ENCODE measurements at places on chromosomes 2 and 18. TPM values are rescaled to one million over a fixed set of nuclear protein-coding genes. Genes with fewer than 3 reads are reported as not detected.

DNA sequence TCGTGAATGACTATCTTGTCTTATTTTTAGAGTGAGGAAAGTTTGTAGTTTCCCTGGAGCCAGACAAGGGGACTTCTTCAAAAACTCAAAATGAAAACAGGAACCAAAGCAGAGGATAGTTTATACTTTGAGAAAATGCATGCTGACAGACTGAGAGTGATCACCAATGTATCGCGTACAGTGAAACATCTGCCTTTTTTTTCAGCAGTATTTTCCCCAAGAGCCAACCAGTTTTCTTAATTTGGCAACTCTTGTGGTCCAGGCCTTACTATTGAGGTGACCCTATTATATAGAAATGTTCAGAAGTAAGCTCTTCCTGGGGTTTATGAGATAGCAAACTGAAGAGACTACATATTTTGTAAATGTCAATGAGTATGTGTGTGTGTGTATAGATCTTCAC lies 153.7 kb upstream of the VRK2 start:
- no peak for DNase-seq

RAB31 gene
- 30.5 TPM for polyA plus RNA-seq

DNA sequence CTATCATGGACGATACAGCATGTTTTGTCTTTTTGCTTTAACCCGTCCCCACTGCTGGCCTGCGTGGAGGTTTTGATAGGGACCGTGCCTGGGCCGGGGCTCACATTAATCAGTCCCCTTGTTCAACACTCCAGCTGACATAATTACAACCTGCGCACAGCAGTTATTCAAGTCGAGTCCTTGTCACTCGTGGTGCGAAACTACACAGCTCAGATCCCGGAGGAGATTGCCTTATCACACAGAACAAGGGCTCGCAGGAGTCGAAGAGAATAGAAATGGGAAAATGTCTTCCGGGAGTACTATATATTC lies 304.4 kb downstream of the ZNF407 start:
- DNase-seq = no peak

GRCh38 chr2:241267249-241268067 lies 48.0 kb downstream of the HDLBP start:
- DNase-seq = no peak

DNA sequence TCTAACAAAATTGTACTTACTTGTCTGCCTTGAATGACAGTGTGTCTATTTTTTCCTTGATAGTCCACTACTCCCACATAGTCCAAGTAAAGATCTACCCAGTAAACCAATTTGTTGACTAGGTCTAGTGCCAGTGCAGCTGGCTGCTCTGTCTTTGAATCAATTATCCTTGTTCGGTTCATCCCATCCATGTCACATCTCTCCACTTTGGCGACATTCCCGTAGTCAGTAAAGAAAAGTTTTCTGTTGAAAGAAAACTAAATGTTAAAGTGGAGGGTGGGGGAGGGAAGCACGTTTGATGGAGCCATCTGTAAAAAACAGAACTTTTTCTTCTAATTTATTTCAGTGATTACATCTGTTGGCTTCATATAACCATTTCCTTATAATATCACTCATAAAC lies 1068.8 kb downstream of the LRP1B start:
- DNase-seq = no peak

- DNase-seq = no peak
These were observed 51.3 kb downstream of the BCL11A start for GRCh38 chr2:60502144-60502543.

ITGB6 gene
- polyA plus RNA-seq = 0.01 TPM

DNA sequence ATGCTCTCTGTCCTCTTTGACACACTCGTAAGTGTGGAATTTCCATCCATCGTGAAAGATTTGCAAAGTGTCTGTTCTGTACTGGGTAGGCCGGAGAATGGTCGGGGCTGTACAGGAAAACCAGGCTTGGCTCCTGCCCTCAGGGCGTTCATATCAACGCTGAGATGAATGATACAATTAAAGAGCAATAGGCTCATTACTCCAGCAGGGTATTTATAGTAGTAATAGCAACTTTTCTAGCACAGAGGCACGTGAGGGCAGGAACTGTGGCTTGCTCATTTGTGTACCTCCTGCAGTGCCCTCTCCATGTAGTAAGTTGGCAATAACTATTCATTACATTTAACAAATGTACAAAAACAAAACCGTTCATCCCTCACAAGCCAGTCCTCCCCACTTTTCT lies 5.3 kb upstream of the NCK2 start:
- no peak for DNase-seq

DNA sequence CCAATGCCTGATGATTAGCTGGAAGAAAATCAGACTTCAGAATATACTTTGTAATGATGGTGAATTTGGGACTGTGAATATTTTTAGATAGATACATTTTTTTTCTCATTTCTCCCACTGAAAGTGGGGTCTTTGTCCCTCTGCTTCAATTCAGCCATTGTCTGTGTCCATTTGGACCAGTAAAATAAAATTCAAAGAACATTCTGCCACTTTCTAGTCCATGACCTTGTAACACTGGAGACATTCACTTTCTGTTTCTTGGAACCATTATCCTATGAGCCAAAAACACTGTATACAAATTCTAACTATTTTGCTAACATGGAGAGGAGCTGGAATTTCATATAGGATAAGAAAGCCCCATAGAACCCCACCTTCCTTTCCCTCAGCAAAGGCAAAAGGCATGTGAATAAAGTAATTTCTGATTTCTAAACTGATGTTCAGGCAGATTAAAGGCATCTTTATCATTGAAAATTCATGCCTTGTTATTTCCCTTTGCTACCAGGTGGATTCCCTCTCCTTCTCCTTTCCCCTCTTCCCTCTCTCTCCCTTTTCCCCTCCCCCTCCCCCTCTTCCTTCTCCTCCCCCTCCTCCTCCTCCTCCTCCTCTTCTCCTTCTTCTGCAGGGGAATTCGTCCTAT lies 2010.4 kb upstream of the LRRTM1 start:
- no peak for DNase-seq

DNA sequence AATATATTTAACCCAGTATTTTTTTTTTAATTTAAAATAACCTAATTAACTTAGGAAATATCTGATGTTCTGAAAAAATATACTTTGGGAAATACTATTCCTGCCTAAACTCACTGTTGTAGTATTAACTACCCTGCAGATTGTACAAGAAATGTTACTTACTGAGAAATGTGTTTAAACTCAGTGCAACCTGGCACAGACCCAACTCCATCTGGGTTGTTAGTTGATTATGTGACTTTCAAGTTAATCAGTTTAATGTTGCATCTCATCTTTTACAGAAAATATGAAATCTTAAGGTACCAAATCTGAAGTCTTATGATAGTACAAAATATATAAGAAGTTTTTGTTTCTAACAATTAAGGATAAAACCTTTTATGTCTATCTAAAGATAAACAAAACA lies 27.3 kb downstream of the VAPA start:
- DNase-seq = no peak

GRCh38 chr2:8380026-8380425 lies 301.8 kb upstream of the ID2 start:
- no peak for DNase-seq

- no peak for DNase-seq
These were observed 179.6 kb downstream of the RNF144A start for GRCh38 chr2:7096726-7097352.

LHCGR gene
- not detected for polyA plus RNA-seq

GRCh38 chr18:61333746-61334490 lies 688 bp downstream of the CDH20 start:
- no peak for DNase-seq

GRCh38 chr2:174581491-174581890 lies 16.1 kb downstream of the WIPF1 start:
- DNase-seq = no peak

UCN gene
- 0.34 TPM for polyA plus RNA-seq

TRIM54 gene
- 0.05 TPM for polyA plus RNA-seq

GRCh38 chr18:8049147-8049546 lies 482.0 kb downstream of the PTPRM start:
- no peak for DNase-seq

DNA sequence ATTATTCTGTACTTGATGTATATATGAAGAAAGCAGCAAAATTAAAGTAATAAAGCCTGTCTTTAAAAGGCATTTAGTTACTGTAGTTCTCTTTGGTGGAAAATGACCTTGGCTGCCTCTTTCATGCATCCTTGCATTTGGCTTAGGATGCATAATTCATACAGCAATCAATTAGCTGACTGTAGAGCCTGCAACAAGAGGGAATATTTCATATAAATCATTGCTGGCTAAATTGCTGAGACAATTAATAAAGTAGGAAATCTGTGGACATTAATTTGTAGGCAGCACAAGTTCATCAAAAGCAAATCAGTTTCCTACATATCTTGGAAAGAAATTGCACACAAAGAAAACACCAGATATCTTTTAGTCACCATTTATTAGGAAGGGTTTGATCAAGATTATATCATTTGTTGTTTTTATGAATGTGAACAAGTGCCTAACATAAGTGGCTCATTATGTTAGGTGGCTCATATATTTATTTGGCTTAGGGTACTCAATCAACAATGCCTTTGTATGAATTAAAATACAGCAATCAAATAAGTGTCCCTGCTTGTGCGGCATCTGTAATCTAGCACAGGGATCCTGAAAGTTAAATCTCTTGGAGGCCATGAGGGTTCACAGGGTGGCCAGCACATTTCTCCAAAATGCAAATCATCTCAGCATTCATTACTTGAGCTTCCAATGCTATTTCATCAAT lies 220.4 kb upstream of the SPOPL start:
- no peak for DNase-seq

SERPINB11 gene
- polyA plus RNA-seq = not detected

NT5C1B gene
- polyA plus RNA-seq = not detected

ATP5MC3 gene
- 322 TPM for polyA plus RNA-seq

- no peak for DNase-seq
These were observed 680.3 kb downstream of the DPP10 start for GRCh38 chr2:115122701-115123100.

DNA sequence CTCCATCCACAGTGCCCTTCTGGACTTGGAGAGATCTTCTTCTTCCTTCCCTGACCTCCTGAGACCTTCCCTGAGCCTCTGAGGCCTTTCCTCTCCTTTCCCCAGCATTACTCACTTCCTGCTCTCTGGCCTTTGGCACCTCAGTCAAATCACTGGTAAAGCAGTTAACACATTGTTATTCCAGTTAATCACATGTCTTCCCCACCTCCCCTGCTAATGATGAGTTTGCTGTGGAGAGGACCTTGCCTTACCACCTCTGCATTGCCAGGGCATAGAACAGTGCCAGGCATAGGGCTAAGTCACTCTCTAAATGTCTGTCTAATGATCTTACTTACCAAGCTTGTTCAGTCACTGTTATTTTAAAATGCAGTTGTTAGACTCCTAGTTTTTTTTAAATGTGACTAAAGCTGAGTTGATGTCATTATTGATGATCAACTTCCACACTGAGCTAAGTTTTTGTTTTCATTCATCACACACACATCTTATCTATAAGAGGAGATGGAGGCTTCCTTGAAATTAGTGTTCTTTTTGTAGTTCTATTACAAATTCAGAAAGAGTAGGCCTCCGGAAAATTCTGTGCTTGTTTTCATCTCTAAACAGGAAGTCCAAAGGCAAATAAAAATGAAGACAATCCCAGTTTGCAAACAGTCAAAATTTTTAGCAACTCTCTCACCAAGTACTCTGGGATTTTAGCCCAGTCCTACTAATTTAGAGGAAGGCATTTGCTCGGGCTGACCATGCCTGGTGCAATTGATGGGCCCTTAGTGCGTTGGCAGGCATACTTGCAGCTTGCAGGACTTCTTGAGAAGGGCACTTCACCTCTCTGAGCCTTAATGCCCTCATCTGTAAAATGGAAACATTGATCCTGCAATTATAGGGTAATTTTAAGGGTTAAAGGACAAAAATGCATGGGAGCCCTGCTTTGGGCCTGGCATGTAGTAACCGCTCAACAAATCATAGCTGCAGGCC lies 113.7 kb upstream of the SPRED2 start:
- DNase-seq = no peak

SCN3A gene
- polyA plus RNA-seq = 0.78 TPM

FMNL2 gene
- polyA plus RNA-seq = 5.1 TPM

DNA sequence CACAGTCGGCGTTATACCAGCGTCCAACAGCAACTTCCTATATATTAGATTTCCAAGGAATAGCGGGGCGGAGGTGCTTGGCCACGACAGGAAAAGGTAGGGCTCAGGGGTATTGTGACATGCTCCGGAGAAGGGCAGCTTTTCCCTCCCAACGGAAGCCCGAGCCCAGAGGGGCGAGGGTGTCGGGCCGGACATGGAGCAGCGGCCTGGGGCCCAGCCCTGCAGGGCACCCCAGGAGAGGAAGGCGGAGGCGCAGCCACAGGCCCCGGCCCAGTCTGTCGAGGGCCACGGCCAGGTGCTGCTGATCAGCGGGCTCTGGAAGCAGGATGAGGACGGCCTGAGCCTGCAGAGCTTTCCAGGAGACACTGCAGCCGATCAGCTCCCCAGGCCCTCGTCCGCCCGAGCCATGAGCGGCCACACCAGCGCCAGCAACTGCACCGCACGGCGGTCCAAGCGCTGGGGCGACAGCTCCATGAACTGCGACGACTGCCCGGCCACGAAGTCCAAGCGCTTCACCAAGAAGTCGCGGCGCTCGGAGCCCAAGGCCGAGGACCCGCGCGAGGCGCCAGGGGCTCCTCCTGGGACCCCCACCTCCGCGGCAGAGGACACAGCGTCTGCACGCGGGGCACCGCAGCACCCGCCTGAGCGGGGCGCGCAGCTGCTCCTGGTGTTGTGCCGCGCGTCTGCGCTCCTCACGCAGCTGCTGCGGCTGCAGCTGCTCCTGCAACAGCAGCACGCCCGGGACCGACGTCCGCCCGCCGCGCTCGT lies 5.6 kb upstream of the SPATA3 start:
- DNase-seq = no peak

DNA sequence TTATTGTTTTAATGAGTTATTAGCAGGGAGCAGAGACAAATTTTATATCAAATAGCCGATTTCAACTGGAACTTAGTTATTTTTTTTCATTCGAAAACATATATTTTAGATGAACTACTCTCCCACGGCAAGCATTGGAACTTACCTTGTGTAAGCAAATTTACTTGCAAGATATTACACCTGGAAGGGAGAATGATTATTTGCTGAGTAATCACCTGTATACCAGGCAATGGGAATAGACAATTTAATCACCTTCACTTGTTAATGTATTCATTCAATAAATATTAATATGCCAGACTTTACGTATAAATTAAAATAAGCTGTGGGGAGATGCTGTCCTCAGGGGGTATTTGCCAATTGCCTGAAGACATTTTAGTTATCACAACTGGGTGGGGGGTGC lies 1069.9 kb upstream of the CHAC2 start:
- no peak for DNase-seq

GRCh38 chr2:160267022-160267421 lies 67.0 kb upstream of the ITGB6 start:
- no peak for DNase-seq

DNA sequence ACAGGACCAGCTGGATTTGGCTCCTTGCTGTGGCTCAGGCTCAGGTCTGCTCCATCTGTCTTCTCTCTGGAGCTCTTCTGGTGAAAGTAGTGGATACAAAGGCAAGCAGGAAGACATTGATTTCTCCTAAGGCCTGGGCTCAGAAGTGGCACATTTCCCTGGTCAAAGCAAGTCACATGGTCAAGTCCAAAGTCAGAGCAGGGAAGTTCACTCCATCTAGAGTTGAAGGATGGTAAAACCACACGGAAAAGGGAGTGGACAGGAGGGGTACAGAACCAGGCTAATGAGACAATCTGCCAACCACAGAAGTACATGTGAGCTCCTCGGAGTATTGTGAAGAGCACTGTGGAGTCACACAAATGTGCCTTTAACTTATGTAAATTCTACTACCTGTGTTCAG lies 66.1 kb downstream of the MARCO start:
- DNase-seq = no peak

- DNase-seq = no peak
These were observed 6.9 kb downstream of the ZNF516 start for GRCh38 chr18:76488190-76488589.

Measured in BJ (cell line).